ENCODE measurements at places on chromosomes 1 and 21.

- no peak for DNase-seq
Measured at GRCh38 chr1:45867697-45868348, 64.4 kb downstream of the MAST2 start.

- DNase-seq = no peak
Measured at GRCh38 chr1:48916130-48917069, 139.7 kb upstream of the BEND5 start.

- no peak for DNase-seq
Measured at GRCh38 chr1:221683681-221684080, 58.2 kb downstream of the DUSP10 start.

DNA sequence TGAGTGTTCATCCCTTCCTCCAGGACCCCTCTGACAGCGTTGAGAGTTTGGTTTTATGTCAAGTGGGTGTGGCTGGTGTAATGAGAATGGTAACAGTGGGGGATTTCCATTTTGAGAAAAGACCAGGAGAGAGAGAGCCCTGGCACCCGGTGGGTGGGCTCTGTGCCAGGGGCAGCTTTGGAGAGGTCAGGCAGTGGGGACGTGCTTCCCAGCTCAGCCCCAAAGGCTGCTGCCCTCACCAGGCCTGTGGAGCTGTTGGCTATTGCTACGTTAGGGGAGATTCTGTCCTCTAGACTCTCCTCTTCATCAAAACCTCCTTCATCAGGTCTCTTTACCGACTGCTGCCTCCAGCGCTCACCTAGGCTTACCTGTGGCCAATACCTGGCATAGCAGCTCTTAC lies 176.3 kb downstream of the PTPRU start:
- no peak for DNase-seq

- no peak for DNase-seq
Measured at GRCh38 chr1:242585616-242586359, 61.3 kb upstream of the PLD5 start.

DNA sequence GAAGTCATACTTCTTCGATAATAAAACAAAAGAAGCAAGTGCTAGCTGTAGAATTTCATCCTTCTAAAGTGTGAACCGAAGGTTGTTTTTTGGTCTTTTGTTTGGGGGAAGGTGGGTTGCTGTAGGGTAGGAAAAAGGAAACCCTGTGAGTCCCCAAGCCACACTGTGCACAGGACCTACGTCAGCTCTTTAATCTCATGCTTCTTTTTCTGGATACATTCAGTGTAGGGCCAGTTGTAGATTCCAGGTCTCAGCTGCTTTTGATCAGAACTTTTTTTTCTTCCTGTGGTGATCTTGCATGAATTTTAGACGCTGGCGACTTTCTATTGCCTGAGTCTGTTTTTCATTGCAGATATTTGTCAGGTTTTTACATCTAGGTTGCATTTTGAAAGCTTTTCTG lies 40.2 kb downstream of the BCL9 start:
- DNase-seq = no peak

DNA sequence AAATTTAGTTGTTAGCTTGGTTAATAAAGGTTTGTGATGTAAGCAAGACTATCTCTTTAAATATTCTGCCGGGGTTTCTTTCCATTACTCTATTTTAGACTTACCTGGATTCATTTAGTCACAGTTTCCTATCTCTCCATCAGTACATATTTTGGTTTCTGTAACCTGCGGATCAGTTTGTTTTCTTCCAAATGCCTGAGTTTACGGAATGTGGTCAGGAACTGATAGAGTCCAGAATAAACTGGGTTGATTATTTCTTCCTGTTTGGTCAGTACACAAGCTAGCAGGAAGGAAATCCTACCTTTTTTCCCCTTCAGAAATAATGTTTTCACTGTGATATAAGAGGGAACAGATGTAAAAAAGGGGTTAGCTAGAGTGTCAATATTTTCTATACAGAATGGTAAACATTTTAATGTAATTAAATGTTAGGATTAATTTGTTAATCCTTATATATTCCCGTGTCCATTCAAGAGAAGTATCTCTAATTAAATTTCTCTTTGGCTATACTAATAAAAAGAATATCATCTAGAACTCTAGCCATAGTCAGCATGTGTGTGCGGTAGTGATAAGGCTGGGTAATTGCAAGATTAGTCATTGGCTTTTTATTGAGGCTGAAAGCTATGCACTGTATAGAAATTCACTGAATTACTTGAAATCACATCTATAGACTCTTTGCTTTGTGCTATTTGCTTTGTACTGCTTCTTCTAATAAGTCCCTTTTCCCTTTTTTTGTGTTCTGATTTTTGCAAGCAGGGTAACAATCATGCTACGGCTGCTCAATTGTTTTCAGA lies 144.7 kb upstream of the ADGRL4 start:
- no peak for DNase-seq

DNA sequence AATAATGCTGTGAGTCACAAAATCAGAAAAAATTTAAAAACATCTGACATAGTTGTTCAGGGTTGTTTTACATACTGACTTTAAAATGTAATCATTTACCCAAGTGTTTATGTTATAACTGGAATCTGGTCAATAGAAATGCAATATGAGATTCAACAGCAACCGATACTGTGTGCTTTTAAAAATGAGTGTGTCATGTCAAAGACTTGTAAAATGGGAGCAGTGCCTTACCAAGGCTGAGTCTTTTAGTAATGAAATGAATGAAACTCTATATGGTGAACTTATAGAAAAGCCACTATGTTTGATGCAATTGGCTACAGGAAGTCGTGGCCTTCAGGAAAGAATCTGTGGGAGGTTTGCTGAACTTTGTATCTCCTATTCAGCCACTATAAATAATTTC lies 570.2 kb downstream of the DPYD start:
- no peak for DNase-seq

GRCh38 chr1:5597171-5597850 lies 394.9 kb downstream of the NPHP4 start:
- DNase-seq = no peak

GRCh38 chr1:93591676-93592550 lies 89.7 kb downstream of the BCAR3 start:
- DNase-seq = no peak

All from HFFc6 (cell line).